ENCODE measurements at places on chromosomes 12 and 14.

- no peak overlapping the region for H3K4me3 ChIP-seq
- H3K36me3 ChIP-seq = peaks cover 9% of the 10 kb centered on the region
- no peak overlapping the region for H3K27ac ChIP-seq
- H3K27me3 ChIP-seq = no peaks in the 10 kb centered on the region
- peaks cover 5% of the 10 kb centered on the region for H3K4me1 ChIP-seq
- no peak for DNase-seq
Measured at GRCh38 chr12:103962493-103962892, 3.2 kb upstream of the TDG start.

DNA sequence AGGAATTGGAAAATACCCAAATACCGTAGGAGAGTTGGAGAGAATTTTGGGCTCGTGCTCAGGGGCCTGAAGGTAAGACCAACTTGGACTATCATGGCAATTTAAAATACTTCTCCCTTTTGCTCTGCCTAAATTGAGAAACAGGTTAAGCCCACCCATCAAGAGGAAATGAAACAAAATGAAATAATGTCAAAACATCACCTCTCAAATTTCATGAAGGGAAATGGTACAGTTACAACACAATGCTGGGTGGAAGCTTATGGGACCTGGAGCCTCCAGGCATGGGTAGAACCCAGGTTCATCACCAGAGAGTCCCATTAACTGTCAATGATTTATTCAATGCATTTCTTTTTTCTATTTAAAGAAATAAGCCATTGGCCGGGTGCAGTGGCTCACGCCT is 33.7 kb downstream of the FOS start:
- no peaks in the 10 kb centered on the region for H3K4me1 ChIP-seq
- no peaks in the 10 kb centered on the region for H3K27me3 ChIP-seq
- no peak overlapping the region for H3K27ac ChIP-seq
- DNase-seq = no peak

DNA sequence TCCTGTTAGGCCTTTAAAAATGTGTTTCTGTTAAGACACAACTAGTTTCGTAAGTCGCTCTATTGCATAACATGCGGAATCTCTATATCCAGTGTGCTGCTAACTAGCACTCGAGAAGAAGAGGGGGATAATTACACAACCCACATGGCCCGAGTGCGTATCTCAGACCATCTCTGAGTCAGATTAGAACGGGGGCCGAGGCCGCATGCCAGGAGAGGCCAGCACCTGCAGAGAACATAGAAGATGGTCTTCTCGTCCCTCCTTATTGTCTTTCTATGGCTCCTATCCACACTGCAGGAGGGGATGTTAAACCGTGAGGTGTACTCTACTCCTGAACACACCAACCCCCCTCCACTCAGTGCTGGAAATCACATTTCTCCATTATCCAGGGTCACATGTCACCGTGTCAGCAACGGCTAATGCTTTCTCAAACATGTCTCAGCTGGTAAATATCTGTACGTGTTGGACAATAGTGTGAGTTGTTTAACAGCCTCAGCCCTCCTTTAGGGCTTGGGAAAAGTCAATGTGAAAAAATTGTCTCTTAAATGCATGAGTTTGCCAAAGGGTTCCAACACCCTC is 56.3 kb downstream of the CCDC88C start:
- peak overlapping the region; percentile 89 for H3K27ac ChIP-seq
- peaks cover 40% of the 10 kb centered on the region for H3K4me1 ChIP-seq
- H3K36me3 ChIP-seq = peaks cover 12% of the 10 kb centered on the region
- H3K4me3 ChIP-seq = no peak overlapping the region
- H3K27me3 ChIP-seq = no peaks in the 10 kb centered on the region
- DNase-seq = peak; percentile 96

DNA sequence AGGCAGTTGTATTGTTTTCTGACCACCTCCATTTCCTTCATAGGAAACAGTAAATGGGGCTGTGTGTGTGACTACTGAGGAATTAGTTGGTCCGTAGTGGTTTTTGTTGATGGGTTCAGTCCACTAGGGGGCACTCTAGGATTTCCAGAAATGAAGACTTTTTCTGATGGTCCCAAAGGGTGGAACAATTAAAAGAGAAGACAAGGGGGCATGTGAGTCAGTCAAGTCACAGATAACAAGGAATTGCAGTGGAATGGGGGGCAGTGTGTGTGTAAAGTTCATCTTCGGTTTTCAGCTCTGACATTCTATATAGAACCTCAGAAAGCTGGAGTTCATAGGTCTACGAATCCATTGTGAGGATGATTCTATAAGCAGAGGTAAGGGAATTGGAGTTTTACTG is 186.6 kb upstream of the OR4E1 start:
- H3K27ac ChIP-seq = no peak overlapping the region
- H3K27me3 ChIP-seq = peaks cover 50% of the 10 kb centered on the region
- no peak overlapping the region for H3K4me3 ChIP-seq
- no peaks in the 10 kb centered on the region for H3K36me3 ChIP-seq
- DNase-seq = no peak
- no peaks in the 10 kb centered on the region for H3K4me1 ChIP-seq

DNA sequence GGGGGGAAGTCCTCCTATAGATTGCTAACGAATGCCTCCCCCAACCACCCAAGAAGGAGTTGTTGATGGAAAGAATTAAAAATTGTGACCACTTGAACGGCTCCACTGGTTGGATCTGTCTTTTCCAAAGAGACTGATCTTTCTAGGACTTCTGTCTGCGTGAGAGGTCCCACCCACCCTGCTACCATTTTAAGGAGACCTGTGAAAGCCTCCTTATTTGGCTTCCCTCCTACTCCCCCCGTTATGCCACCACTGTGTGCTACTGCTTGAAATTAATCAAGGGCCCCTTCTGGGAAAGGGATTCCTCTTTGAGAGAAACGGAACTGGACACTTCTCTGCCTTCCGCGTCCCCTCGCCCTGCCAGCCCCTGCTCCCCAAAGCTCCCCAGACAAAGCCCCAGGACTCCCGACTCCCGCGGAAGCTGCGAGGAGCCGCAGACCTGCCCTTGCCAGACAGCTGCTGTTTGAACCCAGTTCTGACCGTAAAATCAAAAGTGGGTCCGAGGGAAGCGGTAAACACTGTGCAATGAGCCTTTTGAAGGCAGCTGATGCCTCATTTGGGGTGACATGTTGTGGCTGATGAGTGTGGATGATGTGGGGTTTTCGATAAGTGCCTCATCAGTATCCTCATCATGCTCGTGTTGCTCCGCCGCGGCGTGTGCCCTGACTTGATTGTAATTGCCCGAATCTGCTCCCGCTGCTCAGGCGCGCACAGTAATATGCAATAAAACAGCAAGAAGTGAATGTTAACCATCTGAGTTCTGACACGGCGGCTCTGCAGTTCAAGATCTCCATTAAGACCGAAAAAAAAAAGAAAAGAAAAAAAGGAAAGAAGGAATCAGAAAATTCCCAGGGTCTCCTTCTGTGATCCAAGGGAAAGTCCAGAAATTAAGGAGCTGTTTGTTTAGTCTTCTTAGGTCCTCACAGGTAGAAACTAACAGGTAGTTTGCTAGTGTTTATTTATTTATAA is 48.2 kb downstream of the MBIP start:
- H3K36me3 ChIP-seq = no peaks in the 10 kb centered on the region
- no peak for DNase-seq
- no peak overlapping the region for H3K4me3 ChIP-seq
- no peak overlapping the region for H3K27ac ChIP-seq
- no peaks in the 10 kb centered on the region for H3K4me1 ChIP-seq

GRCh38 chr12:129296671-129297070 is 443.4 kb downstream of the GLT1D1 start:
- H3K27me3 ChIP-seq = no peaks in the 10 kb centered on the region
- H3K27ac ChIP-seq = no peak overlapping the region
- H3K4me3 ChIP-seq = no peak overlapping the region
- no peak for DNase-seq
- no peaks in the 10 kb centered on the region for H3K36me3 ChIP-seq

- H3K27ac ChIP-seq = no peak overlapping the region
- H3K36me3 ChIP-seq = no peaks in the 10 kb centered on the region
- no peaks in the 10 kb centered on the region for H3K27me3 ChIP-seq
- no peak for DNase-seq
Measured at GRCh38 chr12:15527201-15528080, 205.1 kb downstream of the PTPRO start.

- no peak for DNase-seq
- no peak overlapping the region for H3K27ac ChIP-seq
- no peak overlapping the region for H3K4me3 ChIP-seq
- peaks cover 52% of the 10 kb centered on the region for H3K27me3 ChIP-seq
Measured at GRCh38 chr14:104473649-104474494, 105.7 kb upstream of the C14orf180 start.

- peak overlapping the region; percentile 99 for H3K27ac ChIP-seq
- peaks cover 41% of the 10 kb centered on the region for H3K36me3 ChIP-seq
Measured at GRCh38 chr14:73740618-73741326, 26.6 kb upstream of the PNMA1 start.

DNA sequence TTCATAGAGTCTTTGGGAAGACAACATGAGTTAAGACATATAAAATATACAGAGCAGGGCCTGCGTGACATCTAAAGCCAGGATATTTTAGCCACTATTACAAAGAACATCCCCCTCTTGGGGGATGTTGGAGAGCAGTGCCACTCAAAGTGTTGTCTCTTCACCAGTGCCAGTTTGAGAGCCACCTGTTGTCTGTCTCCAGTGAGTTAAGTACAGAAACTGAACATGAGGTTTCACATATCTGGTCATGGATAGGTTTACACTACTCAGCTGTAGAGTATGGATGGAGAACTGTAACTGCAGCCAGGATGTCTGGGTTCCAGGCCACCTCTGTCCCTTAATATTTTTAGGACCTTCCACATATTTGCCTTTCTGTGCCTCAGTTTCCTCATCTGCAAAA is 39.1 kb downstream of the RNFT2 start:
- no peaks in the 10 kb centered on the region for H3K4me1 ChIP-seq
- no peaks in the 10 kb centered on the region for H3K36me3 ChIP-seq
- H3K4me3 ChIP-seq = no peak overlapping the region

- DNase-seq = no peak
- H3K36me3 ChIP-seq = no peaks in the 10 kb centered on the region
- no peak overlapping the region for H3K27ac ChIP-seq
Measured at GRCh38 chr12:16587514-16587913, 18.4 kb downstream of the LMO3 start.

DNA sequence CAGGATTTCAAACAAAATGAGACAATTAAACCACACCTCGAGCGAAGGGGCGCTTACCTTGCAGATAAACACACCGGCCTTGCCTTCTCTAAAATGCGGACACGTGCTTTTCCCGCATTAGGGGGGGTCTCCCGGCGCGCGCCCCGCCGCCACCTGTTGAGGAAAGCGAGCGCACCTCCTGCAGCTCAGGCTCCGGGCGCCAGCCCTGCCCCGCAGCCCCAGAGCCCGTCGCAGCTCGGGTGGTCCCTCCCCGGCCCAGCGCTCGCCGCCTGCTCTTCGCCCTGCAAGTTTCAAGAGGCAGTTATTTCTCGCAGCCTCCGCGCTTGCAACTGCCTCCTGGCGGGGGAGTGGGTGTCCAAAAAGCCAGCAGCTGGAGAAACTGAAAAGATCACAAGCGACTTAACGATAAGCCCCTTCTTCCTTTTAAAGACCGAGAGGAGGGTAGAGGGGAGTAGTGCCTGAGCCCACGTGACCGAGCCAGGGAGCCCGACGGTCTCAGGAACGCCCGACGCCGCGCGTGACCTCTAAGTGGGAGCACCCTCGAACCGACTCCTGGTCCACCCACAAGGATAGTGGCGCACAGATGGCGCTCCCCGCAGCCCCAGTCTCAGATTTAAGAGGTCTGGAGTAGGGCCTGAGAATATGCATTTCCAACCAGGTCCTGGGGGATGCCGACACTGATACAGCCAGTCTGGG is at the start of gene ESR2:
TSS of gene ESR2 (minus strand) at position 396 of the 696 bp plus-strand sequence. CDS start 11,386 bp downstream, outside the sequence.
- no peak for DNase-seq
- no peak within 1 kb of the TSS for H3K27ac ChIP-seq
- H3K36me3 ChIP-seq = no peaks in the 10 kb centered on the region
- no peaks in the 10 kb centered on the region for H3K4me1 ChIP-seq

DNA sequence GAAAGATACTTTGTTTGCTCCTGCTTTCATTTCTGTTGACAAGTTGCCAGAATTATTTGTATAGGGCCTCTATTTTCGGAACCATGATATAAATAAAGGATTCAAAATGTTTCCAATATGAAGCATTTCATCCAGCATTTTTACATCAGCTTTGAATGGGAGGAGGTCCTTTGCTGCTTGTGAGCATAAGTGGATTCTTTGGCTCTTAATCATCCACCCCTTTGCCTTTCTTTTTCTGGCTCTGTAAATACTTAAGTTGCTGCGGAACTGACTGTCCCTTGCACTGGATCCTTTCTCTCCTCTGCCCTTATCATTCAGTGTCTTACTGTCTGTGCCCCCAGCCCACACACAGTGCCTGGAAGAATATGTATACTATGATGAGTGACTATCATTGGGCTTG is 357.3 kb upstream of the RGS6 start:
- DNase-seq = no peak
- peaks cover 10% of the 10 kb centered on the region for H3K4me1 ChIP-seq
- no peaks in the 10 kb centered on the region for H3K27me3 ChIP-seq
- H3K27ac ChIP-seq = no peak overlapping the region
- no peak overlapping the region for H3K4me3 ChIP-seq

- no peak for DNase-seq
- H3K27ac ChIP-seq = peak overlapping the region; percentile 90
- peaks cover 48% of the 10 kb centered on the region for H3K4me1 ChIP-seq
- H3K4me3 ChIP-seq = no peak overlapping the region
- peaks cover 27% of the 10 kb centered on the region for H3K36me3 ChIP-seq
Measured at GRCh38 chr12:54261815-54262402, 18.0 kb downstream of the CBX5 start.

DNA sequence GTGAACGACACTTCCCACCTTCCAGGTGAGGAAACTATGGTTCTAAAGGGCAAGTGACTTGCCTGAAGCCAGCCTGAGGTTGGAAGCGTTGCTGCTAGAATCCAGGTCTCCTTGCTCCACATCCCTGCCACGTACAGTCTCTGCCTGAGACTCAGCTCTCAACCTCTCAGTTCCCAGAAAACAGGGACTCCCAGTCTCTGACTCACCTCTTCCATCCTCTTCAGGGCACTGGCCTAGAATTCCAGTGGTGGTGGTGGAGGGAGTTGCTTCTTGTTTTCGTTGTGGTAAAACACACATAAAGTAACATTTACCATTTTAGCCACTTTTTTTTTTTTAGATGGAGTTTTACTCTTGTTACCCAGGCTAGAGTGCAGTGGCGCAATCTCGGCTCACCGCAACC is 7.3 kb downstream of the GPR68 start:
- no peak overlapping the region for H3K4me3 ChIP-seq
- no peak for DNase-seq
- H3K27me3 ChIP-seq = no peaks in the 10 kb centered on the region
- H3K27ac ChIP-seq = no peak overlapping the region

DNA sequence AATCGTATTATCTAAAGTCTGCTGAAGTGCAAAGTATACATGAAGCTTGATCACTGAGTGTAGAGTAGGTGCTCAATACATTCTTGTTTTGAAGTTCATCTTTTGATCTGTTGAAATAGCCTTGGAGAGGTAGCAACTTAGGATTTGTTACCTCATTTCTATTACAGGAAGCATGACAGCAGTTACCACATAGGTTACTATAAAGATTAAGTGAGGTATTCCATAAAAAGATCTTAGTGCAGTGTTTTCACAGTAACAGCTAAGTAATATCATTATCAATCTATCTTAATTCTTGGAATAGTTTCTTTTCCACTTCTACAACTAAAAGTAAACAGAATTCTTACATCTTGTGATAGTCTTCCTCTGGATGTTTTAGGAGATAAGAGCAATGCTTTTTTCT is 50.9 kb downstream of the BTBD7 start:
- H3K4me1 ChIP-seq = no peaks in the 10 kb centered on the region
- H3K4me3 ChIP-seq = no peak overlapping the region
- H3K27ac ChIP-seq = no peak overlapping the region
- H3K27me3 ChIP-seq = no peaks in the 10 kb centered on the region
- no peak for DNase-seq

Measured in RWPE2 (cell line).